ENCODE measurements at places on chromosomes 3 and 15.

- no peak for DNase-seq
These were observed 48.3 kb downstream of the TOPAZ1 start for GRCh38 chr3:44289882-44290462.

- DNase-seq: no peak
These were observed 5.0 kb upstream of the FOXB1 start for GRCh38 chr15:59998950-59999611.

DNA sequence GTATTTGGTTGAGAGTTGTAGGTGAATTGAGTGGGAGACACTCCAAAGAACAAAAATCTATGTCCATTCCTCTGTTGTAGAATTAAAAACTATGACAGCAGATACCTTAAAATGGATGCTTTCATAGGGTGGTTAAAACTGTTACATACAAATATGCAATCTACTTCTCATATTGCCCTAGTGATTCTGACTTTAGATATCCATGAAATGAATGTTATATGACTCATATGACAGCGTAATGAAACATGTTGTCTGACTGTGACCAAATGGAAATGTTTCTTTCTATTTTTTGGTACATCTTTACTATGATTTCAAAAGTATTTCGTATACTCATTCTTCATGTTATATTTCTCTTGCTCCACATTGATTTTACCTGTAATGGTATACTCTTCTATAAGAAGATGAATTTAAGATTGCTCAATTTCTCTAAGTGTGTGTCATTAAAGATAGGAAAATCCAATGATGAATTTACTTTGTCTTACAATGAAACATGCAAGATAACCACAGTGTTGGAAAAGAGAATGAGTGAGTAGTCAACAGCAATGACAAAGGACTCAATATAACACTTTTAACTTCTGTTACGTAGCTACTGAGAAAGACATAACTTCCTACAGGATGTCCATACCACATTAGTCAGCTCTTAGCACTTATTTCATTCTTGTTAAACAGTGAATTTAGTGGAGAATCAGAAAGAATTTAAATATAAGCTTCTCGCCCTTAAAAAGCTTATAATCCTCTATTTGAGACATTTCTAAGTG, 79.3 kb upstream of the LSAMP start:
- no peak for DNase-seq

- DNase-seq: peak; percentile 91
These were observed at the start of gene RMDN3 for GRCh38 chr15:40754883-40755811. RMDN3 (minus strand) TSS chr15:40755254; CDS start chr15:40754783, 471 bp downstream.

DNA sequence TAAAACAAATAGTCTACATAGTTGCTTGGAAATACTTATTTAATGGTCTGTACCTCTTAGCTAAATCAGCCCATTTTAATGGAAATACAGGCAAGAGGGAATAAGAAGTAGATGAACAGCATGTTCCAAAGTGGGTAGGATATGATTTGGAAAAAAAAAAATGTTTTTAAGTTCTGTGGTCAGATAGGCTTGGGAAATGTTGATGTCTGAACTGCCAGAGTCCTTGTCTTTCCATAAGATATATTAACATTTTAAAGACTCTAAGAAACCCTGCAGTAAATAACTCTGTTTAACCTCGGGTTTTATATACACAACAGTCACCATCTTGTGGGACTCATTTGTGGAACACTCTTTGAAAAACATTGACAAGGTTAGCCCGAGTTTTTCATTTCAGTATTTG, 40.0 kb upstream of the PTPN23 start:
- no peak for DNase-seq

DNA sequence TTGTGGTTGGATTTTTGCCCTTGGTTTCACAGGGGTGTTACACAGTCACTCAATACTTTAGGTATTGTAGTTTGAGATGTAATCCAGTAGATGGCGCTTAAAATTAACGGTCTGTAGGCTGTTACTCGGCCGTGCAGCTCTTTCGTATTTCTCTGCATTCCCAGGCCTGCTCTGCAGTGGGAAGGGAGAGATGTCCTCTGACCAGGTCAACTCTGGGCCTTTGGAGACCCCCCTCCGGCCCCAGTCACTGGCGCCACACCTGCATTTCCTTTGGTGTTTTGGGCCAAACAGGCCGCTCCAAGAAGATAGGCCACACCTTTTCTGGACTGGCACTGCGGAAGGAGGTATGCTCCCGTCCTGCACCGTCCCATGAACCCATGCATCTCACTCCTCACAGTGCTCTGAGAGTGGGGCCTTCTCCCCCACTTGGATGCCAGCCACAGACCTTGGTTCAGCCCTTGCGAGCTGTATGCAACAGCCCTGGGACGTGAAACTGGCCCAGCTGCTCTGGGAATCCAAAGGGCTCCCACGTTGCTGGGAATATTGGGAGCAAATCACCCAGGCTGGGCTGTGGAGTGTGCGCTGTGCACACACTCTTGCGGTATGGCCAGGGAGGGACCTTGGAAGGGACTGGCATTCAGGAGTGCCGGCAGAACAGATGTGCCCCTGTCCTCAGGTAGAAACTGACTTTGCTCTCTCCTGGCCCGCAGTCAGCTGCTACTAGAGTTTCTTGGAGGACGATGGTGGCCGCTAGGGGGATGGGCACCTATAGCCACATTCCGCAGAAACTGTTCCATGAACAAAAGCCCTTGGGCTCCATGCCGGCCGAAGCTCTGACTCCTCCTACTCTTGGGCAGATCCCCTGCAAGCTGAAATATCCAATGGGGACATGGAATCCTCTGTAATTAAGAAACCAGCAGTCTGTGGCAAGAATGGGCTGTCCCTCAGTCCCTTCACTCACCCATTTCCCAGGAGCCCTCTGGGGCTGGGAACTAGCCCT, 410.5 kb upstream of the CADM2 start:
- DNase-seq: no peak

- peak; percentile 19 for DNase-seq
These were observed 2.0 kb downstream of the MST1R start for GRCh38 chr3:49901366-49902339.

DNA sequence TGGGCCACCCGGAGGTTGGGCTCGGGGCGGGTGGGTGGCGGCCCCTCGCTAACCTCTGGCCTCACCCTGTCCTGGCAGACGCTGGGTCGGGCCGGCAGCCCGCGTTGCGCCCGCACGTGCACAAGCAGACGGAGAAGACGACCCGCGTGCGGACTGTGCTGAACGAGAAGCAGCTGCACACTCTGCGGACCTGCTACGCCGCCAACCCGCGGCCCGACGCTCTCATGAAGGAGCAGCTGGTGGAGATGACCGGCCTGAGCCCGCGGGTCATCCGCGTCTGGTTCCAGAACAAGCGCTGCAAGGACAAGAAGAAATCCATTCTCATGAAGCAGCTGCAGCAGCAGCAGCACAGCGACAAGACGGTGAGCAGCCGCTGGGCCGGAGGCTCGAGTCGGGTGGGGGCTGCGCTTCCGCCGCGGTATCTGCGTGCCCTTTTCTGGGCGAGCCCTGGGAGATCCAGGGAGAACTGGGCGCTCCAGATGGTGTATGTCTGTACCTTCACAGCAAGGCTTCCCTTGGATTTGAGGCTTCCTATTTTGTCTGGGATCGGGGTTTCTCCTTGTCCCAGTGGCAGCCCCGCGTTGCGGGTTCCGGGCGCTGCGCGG, 3.7 kb downstream of the ISL2 start:
- peak; percentile 64 for DNase-seq

- DNase-seq: no peak
These were observed 1086.9 kb downstream of the DIPK2A start for GRCh38 chr3:145058483-145058882.

DNA sequence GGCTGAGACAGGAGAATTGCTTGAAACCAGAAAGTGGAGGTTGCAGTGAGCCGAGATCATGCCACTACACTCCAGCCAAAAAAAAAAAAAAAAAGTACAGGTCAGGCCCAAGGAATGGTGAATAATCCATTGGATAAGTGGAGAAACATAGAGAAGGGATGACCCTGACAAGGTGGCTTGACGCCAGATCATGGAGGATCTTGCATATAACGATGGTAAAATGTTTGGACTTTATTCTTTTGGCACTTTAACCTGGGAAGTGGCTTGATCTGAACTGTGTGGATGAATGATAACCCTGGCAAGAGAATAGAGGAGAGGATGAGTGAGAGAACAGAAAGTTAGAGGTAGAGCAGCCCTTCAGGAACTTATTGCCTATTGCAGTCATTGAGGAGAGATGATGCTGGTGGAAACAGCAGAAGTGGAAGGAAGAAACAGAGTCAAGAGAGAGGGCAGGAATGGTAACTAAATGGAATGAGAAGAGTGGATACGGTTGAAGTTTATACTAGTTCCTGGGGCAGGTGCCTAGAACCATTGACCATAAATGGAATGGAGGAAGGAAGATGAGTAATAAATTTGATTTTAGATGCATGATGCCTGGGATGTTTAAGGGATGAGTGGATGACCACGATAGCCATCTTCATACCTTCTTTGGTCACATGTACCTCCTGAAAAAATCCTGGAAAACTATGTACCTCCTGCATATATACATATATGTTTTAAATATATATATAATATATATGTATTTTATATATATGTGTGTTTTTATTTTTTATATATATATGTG, 57.8 kb downstream of the BLM start:
- DNase-seq: peak; percentile 86

DNA sequence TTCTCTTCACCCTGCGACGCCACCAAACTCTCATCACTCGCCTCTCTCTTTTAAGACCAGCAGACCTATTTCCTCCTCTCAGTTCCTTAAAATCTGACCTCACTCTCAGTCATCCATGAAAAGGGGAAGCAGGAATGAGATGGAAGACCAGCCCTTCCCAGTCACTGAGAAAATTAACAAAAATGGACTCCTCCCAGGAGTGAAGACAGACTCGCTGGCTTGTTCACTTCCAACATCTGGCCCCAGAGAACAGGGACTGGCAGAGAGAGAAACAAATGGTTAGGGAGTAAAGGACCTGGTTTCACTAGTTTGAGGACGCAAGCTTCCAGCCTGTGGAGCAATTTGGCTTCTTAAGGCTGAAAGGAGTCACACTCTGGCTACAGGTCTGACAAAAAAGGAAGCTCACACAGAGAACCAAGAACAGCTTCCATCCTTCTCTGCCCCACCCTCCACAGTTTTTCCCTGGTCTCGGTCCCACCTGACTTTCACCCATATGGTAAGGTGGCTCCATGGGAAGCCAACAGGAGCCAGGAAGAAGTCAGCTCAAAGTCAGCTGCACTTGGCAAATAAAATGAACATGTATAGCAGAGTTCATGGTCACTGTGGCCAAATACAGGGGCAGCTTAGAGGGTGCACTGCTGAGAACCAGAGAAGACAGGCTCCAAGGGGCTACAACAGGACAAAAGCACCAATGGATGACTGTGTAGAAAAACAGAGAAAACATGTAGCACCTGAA, 57.2 kb downstream of the ITGB5 start:
- no peak for DNase-seq

DNA sequence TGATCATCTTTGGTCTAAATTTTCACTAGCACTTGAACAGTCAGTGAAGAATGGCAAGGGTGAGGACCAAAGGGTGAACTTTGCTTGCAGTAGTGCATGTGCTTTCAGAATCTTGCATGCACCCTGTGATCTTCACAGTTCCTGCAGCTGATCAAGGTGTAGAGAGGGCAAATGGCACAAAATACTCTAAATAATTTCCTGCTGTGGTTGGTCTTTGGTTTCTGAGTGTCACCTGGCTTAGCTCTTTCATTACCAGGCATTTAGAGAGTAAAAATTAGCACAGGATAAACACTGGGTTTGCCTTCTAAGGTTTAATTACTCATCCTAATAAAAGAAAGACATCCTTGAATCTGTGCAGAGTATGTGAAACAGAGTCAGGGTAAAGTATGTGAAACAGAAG, 11.4 kb downstream of the TIPARP start:
- DNase-seq: no peak

GRCh38 chr3:68876112-68876713, 56.1 kb downstream of the TAFA4 start:
- peak; percentile 64 for DNase-seq

DNA sequence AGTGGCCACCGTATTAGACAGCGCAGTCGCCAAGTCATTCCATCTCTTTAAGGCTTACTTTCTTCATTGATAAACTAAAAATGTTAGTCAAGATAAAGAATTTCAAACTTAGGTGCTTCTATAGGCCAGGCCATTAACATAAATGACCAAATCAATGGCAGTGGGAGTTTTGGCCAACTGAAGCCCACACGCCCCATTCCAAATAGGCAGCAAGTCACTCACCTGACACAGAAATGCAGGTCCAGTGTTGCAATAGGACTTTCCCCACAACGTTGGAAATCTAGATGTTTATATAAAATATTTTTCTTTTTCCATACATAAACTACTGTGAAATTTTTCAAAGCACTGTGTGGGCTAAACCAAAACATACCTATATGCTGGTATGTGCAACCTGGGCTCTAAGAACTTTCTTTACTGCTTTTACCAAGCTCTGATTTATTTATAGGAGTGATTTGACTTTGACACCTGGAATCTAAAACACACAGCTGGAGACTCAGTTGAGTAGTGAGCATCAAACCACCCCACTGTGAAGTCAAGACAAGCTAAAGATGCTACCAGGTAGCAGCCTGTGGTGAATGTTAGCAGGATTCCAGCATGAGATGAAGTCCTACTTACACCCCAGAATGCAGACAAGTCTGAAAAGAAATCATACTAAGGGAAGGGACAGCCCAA, 15.1 kb downstream of the GOLIM4 start:
- DNase-seq: no peak

DNA sequence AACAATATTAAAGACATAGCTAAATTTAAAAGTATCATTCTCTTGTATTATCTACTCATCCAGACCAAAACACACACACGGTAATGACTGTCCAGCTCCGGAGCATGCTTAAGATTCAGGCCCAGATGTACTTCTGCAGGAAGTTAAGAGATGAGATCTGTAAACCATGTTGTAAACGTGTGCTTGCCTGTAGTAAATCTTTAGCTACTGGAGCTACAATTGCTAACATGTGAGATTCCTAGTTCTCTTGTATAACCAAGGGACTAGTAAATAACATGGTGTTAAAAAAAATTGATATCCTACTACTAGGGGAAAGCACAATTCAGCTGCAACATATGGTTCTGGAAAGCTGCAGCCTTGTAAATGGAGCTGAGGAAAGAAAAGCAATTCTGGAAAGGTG, 651.7 kb upstream of the CCDC54 start:
- DNase-seq: peak; percentile 19

GRCh38 chr15:78056714-78057269, 20.7 kb downstream of the TBC1D2B start:
- DNase-seq: peak; percentile 50

Data from EH (cell line).